Activated T-helper 9 cell treated with anti-CD3 and anti-CD28 coated beads, Interleukin-2, amount 50 U/mL, for 16 hours (primary cell): ENCODE measurements at places on chromosomes 7 and 10.
A peak's percentile ranks its signal among the peaks of the same experiment; 100 is the strongest.

GRCh38 chr10:70536196-70536861, 57.8 kb downstream of the PALD1 start:
- no peak for DNase-seq

DNA sequence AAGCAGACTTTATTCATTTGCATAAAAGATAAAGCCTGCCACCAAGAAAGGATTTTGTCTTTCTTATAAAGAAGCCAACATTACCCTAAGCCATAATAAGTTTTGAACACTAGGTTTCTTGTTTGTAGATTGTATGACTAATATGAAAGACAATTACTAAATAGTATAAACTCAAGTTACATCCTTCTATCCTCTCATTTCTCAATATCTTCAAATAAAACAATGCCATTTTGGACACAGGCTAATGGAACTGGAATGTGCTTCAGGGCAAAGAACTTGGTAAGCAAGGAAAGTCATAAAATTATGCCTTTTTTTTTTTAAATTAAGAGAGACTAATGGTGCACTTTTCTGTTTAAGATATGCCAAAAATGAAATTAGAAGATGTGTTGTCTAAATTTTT, 137.7 kb downstream of the DKK1 start:
- no peak for DNase-seq

DNA sequence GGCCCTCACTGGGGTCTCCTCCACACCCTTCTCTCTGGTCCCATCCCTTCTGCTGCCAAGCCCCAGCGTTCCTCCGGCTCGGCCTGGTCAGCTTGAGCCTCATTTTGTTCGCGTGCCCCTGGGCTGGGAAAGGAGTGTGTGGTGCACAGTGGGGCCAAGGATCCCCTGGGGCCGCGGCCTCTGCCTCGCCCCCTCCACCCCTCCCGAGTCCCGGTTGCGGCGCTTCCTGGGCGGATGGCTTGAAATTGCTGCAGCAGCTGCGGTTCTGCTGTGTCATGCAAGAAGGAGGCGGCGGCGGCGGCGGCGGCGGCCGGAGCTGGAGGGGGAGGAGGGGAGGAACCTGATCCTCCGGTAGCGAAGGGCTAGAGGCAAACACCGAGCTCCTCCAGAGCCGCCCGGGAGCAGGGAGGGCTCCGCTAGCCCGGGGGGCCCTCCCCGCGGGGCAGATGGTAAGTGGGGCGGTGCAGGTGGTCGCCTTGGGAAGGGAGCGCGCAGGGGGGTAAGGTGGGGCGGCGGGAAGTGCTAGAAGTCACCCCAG, 217.8 kb upstream of the MKLN1 start:
- peak; percentile 70 for DNase-seq

GRCh38 chr7:115221456-115221855, 299.6 kb downstream of the MDFIC start:
- DNase-seq, result no peak

DNA sequence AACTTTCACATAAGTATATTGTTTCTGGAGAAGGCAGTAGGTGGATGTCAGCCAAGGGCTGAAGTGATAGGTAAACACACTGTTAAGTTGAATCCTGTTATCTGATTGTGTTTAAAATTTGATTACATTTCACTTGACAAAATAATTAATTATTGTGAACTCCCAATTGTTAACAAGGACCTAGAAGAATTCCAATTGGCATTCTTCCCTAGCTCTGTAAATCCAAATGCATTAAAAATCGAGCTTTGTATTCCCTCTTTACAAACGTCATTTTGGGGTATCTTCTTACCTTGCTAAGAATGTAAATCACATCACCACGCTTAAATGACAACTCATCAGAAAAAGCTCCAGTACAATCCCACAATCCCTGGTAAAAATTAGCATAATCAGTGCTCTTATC, 179.9 kb downstream of the SKAP2 start:
- DNase-seq, result no peak

GRCh38 chr7:27194686-27195379, 5.1 kb downstream of the HOXA13 start:
- DNase-seq, result no peak

DNA sequence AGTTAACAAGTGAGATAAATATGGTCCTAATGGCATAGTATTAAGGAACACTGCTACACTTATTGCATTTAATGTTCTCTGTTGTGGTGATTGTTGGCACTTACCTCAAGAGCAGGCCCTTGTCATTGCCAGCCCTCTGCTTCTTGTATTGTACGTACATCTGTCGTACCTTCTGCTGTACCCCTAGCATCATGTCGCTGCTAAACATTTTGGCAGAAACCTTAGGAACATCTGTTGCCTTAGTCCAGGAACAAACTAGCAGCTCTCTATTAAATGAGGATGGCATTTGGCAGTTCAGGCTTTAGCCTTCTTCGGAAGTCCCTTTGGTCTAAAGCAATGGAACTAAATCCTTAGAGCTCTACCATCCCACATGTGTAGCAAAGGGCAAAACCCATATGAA, 47.6 kb downstream of the PRKG1 start:
- no peak for DNase-seq

DNA sequence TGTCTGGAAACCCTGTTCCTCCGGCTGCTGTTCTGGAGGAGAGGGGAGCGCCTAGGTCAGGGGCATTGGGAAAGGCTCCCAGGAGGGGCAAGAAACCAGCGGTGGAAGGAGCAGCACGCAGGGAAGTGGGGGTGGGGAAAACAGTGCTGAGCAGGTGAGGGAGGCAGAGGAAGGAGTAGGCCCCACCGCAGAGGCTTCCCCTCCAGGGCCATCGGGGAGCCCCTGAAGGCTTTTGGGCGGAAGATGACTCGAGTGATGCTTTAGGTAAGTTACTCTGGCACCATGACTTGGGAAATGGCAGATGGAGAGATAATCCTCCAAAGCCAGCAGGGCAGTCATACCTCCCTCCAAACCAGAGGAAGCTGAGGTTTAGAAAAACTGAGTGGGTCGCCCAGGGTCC, 106.5 kb upstream of the ANLN start:
- no peak for DNase-seq

DNA sequence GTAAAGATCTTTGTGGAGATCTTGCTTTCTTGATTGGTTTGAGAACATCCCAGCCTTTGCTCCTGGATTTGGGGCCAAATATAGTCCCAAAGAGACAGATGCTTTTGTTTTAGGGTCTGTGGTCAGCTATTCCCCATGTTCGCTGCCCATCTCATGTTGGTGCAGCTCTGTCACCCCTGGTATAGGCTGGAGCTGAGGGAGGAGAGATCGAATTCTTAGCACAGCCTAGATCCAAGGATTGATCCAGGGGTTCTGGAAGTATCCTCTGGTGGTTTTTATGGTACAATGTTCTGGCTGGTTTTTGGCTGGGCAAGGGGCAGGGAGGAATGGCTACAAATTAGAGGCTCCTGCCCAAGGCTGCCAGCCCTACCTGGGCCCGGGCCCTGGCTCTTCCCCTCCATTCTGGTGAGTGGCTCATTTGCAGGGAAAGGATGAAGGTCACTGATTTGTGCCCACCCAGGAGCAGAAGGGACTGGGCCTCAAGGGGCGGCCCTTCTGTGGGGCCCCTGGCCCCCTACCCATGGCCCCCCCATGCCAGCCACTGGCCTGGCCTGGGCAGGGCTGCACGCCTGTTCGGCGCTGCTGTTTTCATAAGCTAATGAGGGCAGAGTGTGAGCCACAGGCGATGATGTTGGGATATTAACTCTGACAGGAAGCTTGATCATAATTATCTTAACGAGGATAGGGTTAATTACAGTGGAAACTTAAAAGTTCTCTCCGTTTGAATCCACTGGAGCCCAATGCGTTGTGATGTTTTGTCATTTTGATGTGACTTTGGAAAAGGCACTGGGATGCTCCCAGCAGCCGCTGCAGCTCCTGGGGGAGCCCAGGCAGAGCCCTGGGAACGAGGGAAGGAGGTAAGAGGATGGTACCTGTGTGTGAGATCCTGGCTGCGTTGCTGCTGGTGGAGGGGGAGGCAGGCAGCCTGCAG, 600.6 kb downstream of the LRMDA start:
- no peak for DNase-seq

GRCh38 chr10:3196958-3197347, 24.4 kb upstream of the PITRM1 start:
- no peak for DNase-seq

GRCh38 chr7:2564970-2565540, 6.3 kb downstream of the IQCE start:
- DNase-seq, result no peak

DNA sequence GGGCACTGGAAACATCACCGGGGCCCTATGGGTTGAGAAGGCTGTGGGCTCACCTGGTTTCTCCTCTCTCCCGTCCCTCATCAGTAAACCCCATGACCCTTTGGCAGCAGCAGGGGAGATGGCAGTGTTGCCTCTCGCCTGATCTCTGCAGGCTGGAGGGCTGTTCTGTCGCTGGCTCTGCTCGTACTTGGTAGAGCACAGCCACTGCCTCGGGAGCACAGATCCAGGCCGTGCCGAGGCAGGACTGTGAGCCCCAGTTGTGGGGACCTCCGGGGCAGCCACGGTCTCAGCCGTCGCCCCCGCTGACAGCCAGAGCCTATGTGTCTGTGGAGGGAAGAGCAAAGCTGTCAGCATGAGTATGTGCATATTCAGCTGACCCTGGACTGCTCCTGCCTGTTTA, 94.9 kb downstream of the PTPRE start:
- no peak for DNase-seq

GRCh38 chr10:6033954-6034353, 28.2 kb downstream of the IL2RA start:
- DNase-seq, result no peak

DNA sequence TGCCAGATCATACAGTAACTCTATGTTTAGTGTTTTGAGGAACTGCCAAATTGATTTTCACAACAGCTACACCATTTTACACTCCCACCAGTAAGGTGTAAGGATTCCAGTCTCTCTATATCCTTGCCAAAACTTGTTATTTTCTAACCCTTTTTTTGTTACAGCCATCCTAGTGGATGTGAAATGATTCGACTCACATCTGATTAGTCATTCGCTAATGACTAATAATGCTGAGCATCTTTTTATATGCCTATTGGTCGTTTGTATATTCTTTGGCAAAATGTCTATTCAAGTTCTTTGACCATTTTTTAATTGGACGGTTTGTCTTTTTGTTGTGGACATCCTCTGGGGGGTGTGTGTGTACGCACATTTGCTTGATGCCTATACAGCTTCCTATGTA, 142.8 kb downstream of the DGKB start:
- no peak for DNase-seq

- no peak for DNase-seq
These were observed 4.6 kb upstream of the FAM170B start for GRCh38 chr10:49138361-49138891.

GRCh38 chr10:43110338-43111071, 27.7 kb upstream of the CSGALNACT2 start:
- DNase-seq, result no peak

GRCh38 chr10:59336632-59337031, 25.7 kb downstream of the FAM13C start:
- DNase-seq, result no peak

DNA sequence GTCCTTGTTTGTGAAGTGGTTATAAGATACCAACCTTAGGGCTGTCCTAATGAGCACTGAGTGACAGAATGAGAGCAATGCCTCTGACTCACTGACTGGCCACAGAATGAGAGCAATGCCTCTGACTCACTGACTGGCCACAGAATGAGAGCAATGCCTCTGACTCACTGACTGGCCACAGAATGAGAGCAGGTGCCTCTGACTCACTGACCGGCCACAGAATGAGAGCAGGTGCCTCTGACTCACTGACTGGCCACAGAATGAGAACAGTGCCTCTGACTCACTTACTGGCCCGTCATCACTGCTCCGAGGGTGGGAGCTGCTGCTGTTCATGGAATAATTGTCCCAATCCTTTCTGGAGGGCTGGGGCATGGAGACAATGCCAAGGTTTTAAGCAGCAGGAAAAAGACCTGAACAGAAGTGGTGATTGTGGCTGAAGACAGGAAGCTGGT, 265.2 kb upstream of the PPP2R2D start:
- DNase-seq, result no peak

GRCh38 chr7:133753513-133753912, 373.6 kb upstream of the LRGUK start:
- DNase-seq, result no peak

DNA sequence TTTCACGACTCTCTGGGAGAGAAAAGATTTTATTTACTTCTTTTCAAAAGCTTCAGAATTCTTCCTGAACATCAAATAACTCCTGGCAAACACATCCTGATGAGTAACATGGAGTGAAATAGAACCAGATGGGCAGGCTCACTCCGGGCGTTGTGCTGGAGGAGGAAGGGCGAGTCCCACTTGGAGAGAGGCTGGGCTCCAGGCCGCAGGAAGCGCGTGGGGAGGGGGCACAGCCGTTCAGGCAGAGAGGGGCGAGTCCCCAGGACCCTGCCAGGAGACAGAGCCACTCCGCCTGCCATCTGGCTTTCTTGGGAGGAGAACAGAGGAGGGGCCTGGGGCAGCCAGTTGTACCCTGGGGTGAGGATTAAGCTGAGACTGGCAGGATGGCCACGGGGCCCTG, 265.9 kb upstream of the ZMIZ1 start:
- DNase-seq, result no peak

DNA sequence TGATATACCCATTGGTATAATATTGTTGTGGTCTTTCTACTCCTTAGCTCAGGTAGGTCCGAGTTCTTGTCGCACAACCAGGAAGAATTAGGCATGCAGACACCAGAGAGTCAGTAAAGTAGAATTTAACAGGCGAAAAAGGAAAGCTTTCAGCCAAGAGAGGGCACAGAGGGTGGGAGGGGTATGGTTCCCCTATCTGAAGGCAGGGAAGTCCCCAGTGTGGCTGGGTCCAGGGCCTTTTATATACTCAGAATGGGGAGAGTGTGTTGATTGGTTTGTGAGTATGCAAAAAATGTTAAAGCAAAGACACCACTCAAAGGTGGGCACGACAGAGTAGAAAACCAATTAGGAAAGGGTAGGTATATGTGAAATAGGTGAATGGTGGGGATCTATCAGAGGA, 53.9 kb downstream of the IMMP2L start:
- no peak for DNase-seq

- DNase-seq, result no peak
These were observed 568.8 kb downstream of the HTR7 start for GRCh38 chr10:90289037-90289436.

DNA sequence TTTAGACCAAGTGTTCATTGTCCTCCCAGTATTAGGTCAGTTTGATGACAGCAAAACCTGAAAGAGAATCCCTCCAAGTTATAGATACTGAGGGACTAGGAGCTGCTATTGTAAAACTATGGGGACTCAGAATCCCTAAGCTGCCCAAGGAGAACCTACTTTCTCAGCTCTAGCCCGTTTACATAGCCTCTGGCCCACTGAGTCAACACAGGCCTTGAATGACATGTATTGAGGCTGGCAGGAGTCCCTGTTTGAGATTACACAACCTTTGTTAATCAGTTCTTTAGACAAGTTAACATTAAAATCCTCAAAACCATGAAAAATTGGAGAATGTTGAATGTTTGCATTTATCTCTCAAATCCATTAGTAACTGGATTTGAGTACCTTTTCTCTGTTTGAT, 1079.0 kb downstream of the KCNMA1 start:
- no peak for DNase-seq

- DNase-seq, result no peak
These were observed 237.2 kb downstream of the TCF7L2 start for GRCh38 chr10:113187063-113187777.

- no peak for DNase-seq
These were observed 865.9 kb downstream of the LRMDA start for GRCh38 chr10:76297358-76297757.

DNA sequence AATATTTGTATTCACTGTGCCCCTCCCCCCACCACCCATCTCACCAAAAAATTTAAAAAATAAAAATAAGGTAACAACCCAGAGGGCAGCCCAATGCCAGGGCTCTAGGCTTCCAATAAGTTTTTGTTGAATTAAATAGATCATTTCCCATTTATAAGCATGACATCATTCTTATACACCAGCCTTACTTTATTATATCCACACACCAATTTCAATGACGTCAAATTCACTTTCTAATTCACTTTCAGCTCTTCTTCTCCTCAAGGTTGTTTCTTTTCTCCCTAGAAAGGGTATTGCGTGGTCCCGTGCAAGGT, 1.2 kb upstream of the DKK1 start:
- DNase-seq, result no peak
